ENCODE measurements at places on chromosomes 6 and 20.

DNA sequence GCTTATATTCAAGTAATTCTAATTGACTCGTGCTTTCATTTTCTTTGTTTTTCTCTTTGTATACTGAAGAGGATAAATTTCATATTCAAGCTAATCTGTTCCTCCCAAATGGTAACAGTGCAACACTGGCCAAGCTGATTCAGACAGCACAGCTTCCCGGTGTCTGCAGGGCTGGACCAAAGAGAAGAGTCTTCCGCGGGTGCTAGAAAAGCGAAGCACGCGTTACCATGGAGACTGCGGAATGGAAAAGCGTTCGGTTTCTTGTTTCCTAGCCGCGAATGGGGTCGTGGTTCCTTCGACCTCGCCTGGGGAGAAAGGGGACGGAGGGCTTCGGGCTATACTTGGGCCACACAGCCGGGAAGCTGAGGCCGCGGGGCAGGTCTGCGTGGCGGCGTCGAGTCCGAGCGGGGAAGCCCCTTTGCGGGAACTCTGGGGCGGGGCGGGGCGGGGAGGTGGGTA lies 6.2 kb upstream of the ZNF311 start:
- no peaks in the 10 kb centered on the region for H3K27me3 ChIP-seq
- H3K4me3 ChIP-seq, result peak overlapping the region; percentile 51
- no peaks in the 10 kb centered on the region for H3K36me3 ChIP-seq
- H3K27ac ChIP-seq, result no peak overlapping the region

- H3K27me3 ChIP-seq, result peaks cover 2% of the 10 kb centered on the region
Observed at GRCh38 chr6:99606656-99607415, at the start of gene PRDM13. PRDM13 (plus strand) TSS chr6:99606833; CDS start chr6:99607035, 202 bp downstream.

GRCh38 chr20:58985656-58986055 lies 4.6 kb downstream of the NELFCD start:
- H3K4me3 ChIP-seq, result no peak overlapping the region
- no peak overlapping the region for H3K27ac ChIP-seq
- DNase-seq, result peak; percentile 14
- peaks cover 20% of the 10 kb centered on the region for H3K4me1 ChIP-seq
- H3K36me3 ChIP-seq, result no peaks in the 10 kb centered on the region

- H3K4me3 ChIP-seq, result peak overlapping the region; percentile 37
- DNase-seq, result no peak
- peaks cover 11% of the 10 kb centered on the region for H3K4me1 ChIP-seq
- H3K36me3 ChIP-seq, result no peaks in the 10 kb centered on the region
Observed at GRCh38 chr6:106098383-106099234, 12.5 kb downstream of the PRDM1 start.

- no peak for DNase-seq
- no peaks in the 10 kb centered on the region for H3K27me3 ChIP-seq
- H3K4me3 ChIP-seq, result no peak overlapping the region
- H3K27ac ChIP-seq, result no peak overlapping the region
- H3K36me3 ChIP-seq, result no peaks in the 10 kb centered on the region
- H3K4me1 ChIP-seq, result no peaks in the 10 kb centered on the region
Observed at GRCh38 chr6:45712786-45713185, 302.9 kb downstream of the CLIC5 start.

GRCh38 chr20:63697357-63697867 lies 960 bp downstream of the TNFRSF6B start:
- no peaks in the 10 kb centered on the region for H3K36me3 ChIP-seq
- no peaks in the 10 kb centered on the region for H3K27me3 ChIP-seq
- peak overlapping the region; percentile 4 for H3K27ac ChIP-seq
- no peak for DNase-seq
- H3K4me3 ChIP-seq, result peak overlapping the region; percentile 43

DNA sequence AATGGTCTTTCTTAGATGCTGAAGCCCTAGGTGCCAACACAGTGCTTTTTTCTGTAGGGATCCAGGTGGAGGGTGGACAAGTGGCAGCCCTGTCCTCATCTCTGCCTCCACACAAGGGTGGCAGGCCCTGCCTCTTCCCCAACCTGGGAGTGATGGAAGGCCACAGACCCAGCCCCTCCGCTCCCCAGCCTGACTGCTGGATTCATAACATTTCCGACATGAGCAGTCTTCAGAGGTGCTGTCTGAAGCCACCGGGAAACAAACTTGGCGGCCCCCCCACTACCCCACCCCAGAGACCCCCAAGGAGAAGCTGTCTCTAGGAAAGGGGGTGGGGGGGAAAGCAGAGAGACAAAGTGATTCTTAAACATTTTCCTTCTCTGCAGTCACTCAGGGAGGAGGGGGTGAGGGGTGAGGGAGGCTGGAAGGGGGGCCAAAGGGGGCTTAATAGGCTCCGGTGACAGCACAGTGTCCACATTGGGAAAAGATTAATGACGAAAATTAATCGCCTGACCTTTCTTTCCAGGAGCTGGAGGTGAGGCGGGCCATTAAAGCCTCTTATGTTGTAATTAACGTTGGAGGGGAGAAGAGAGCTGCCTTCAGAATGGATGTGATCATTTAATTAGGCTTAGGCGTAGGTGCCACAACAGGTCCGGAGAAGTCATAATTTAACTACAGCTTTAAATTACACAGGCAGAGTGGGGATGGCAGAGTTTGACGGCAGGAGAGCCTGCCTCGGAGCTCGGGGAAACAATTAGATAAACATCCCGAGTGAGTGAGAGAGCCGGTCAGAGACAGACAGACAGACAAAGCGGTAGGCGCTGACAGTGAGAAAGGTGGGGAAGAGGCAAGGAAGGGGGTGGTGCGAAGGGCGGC lies 76.8 kb upstream of the FOXP4 start:
- no peaks in the 10 kb centered on the region for H3K36me3 ChIP-seq
- no peak for DNase-seq
- H3K4me3 ChIP-seq, result no peak overlapping the region
- no peaks in the 10 kb centered on the region for H3K4me1 ChIP-seq
- no peak overlapping the region for H3K27ac ChIP-seq

DNA sequence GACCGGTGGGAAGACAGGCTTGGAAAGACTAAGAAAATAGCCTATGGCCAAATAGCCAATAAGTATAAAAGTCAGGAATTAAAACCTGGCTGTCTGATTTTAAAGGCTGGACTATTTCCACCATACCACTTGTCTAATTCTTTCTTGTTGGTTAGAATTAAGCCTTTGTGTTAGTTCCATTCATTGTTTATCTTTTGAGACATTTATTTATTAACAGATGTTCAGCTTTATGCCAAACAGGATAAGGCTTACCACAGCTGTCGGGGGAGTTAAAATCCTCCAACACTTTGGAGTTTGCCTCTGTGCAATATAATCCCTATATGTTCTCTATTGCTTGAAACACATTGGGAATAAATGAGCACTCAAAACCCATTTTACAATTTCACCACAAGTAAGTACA lies 208.3 kb downstream of the TMEM200A start:
- no peaks in the 10 kb centered on the region for H3K4me1 ChIP-seq
- H3K36me3 ChIP-seq, result no peaks in the 10 kb centered on the region
- H3K4me3 ChIP-seq, result no peak overlapping the region
- DNase-seq, result no peak

DNA sequence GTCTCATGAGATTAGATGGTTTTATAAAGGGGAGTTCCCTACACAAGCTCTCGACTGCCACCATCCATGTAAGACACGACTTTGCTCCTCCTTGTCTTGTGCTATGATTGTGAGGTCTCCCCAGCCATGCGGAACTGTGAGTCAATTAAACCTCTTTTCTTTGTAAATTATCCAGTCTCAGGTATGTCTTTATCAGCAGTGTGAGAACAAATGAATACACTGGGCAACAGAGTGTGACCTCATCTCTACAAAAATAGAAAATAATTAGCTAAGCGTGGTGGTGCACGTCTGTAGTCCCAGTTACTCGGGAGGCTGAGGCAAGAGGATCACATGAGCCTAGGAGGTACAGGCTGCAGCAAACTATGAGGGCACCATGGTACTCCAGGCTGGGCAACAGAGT lies 51.3 kb downstream of the MDN1 start:
- H3K4me3 ChIP-seq, result no peak overlapping the region
- H3K27me3 ChIP-seq, result no peaks in the 10 kb centered on the region
- no peaks in the 10 kb centered on the region for H3K4me1 ChIP-seq
- H3K36me3 ChIP-seq, result peaks cover 3% of the 10 kb centered on the region

DNA sequence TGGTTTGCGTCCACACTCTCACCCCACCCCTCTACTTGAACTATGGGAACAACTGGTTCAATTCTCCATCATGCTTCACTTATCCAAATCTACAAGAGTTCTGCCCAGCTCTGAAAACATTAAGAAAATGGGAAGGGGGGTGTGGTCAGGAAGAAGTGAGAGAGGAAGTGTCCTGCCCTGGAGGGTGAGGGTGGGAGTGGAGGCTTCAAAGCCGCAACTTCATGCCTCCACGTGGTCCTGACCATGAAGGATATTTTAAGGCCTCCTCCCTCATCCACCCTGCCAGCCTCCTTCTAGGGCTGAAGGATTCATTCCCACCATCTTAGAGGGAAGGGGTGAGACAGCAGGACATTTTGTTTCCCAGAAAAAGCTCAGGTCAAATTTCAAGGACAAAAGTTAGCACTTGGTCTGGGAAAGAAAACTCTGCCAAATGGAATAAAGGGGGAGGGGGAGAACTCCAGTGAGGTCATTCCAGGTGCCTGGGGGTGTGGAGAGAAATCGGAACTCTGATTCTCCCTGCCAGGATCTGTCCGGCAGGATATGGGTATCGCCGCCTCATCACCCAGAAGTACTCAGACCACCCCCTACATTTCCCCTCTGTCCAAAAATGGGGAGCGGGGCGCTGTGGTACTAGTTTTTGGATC lies 4.9 kb downstream of the RIMS4 start:
- peaks cover 59% of the 10 kb centered on the region for H3K27me3 ChIP-seq
- no peaks in the 10 kb centered on the region for H3K36me3 ChIP-seq
- DNase-seq, result no peak
- no peaks in the 10 kb centered on the region for H3K4me1 ChIP-seq
- H3K4me3 ChIP-seq, result no peak overlapping the region

DNA sequence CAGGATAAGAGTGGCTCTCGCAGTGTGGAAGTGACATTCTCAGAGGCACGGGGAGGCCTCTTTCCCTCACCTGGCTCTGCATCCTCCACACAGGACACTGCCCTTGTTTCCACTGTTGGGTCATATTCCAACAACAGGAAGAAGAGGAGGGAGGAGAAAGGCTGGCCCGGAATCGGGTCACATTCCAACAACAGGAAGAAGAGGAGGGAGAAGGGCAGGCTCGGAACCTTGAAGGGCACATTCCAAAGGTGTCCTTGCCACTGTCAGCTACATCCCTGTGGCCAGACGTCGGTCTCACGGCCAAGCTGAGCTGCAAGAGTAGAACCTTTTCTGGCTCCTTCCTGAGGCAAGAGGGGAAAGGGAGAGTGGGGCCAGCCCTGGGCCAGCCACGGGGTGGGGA lies 25.4 kb downstream of the CHRNA4 start:
- peaks cover 48% of the 10 kb centered on the region for H3K27me3 ChIP-seq
- no peak overlapping the region for H3K4me3 ChIP-seq
- peaks cover 5% of the 10 kb centered on the region for H3K4me1 ChIP-seq
- H3K36me3 ChIP-seq, result no peaks in the 10 kb centered on the region
- DNase-seq, result no peak

DNA sequence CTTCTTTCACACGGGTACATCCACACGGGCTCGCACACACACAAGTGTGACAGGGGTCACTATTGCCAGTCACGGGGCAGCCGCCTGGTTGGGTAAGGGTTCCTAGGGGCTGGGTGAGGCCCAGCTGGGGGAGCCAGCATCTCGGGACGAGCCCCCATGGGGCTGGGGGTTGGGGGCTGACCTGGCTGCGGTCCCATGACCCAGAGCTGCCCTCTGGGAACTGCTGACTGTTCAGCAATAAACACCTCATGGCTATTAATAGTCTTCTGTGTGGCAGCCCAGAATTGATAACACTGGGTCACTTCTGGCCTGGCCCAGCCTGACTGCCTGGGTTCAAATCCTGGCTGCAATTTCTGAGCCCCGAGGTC lies 23.8 kb downstream of the VEGFA start:
- no peak overlapping the region for H3K27ac ChIP-seq
- DNase-seq, result no peak
- no peak overlapping the region for H3K4me3 ChIP-seq
- no peaks in the 10 kb centered on the region for H3K27me3 ChIP-seq

- H3K4me1 ChIP-seq, result no peaks in the 10 kb centered on the region
- H3K27me3 ChIP-seq, result no peaks in the 10 kb centered on the region
- no peaks in the 10 kb centered on the region for H3K36me3 ChIP-seq
Observed at GRCh38 chr6:13907001-13907350, 17.8 kb upstream of the RNF182 start.

GRCh38 chr6:90399970-90400369 lies 103.3 kb upstream of the BACH2 start:
- H3K27ac ChIP-seq, result no peak overlapping the region
- no peaks in the 10 kb centered on the region for H3K27me3 ChIP-seq

DNA sequence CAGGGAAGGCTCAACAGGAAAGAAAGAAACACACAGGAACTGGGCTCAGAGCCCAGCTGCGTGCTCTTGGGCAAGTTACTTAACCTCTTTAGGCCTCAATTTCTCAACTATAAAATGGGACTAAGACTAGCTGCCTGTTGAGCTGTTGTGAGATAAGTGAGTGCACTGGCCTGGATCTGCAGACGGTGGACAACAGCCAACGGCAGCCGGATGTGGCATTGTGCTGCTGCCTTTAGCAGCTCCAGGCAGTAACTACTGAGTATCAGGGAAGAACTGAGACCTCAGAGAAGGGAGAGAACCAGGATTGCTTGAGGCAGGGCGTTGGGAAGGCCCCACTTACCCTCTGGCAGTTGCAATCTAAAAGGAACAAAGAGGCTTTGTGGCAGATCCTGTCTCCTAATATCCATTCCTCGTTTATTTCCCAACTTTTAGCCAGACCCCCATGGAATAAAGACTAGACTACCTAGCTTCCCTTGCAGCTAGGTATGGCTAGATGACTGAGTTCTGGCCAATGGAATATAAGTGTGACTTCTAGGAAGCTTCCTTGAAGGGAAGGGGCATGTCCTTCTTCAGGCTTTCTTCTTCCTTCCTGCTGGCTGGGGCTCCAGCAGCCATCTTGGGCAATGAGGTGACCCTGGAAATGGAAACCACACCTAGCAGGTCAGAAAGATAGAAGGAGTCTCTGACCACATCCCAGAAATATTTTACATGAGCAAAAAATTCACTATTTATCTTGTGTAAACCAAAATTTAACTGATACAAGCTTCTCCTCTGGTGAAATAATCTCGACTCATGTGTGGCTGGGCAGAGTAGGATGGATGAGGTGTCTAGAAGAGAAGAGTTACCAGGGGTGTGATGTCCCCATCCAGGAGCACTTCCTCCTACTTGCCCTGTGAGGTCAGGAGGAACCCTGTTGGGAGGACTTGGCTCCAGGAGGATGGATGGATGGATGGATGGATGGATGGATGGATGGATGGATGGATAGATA lies 67.6 kb downstream of the MRPL14 start:
- no peak overlapping the region for H3K4me3 ChIP-seq
- H3K4me1 ChIP-seq, result peaks cover 59% of the 10 kb centered on the region
- no peak for DNase-seq
- H3K27ac ChIP-seq, result peak overlapping the region; percentile 70
